ENCODE measurements at places on chromosomes 2 and 18.

- peak; percentile 58 for DNase-seq
These were observed 207.1 kb downstream of the ACKR3 start for GRCh38 chr2:236776695-236777251.

DNA sequence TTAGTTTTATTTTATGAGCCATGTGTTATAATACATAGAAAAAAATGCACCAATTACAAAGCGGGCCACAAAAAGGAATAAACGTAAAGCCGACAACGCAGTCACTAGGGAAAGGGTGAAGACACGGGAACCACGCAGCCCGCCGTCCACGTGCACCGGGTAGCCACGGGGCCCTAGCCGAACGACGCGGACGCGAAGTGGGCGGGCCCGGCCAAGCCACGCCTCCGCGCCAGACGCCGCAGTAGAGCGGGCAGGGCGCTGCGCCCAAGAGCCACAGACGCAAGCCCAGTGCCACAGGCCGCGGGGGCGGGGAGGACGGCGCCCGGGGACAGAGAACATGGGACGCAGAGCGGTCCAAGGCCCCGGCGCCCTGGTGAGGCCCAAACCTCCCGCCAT, at the start of gene DUSP28:
DUSP28 (plus strand) TSS at position 274 of the 396 bp plus-strand sequence. CDS start 328 bp downstream, outside the sequence.
- peak; percentile 93 for DNase-seq

- DNase-seq: peak; percentile 9
These were observed 182.1 kb downstream of the AFF3 start for GRCh38 chr2:99960291-99960690.

DNA sequence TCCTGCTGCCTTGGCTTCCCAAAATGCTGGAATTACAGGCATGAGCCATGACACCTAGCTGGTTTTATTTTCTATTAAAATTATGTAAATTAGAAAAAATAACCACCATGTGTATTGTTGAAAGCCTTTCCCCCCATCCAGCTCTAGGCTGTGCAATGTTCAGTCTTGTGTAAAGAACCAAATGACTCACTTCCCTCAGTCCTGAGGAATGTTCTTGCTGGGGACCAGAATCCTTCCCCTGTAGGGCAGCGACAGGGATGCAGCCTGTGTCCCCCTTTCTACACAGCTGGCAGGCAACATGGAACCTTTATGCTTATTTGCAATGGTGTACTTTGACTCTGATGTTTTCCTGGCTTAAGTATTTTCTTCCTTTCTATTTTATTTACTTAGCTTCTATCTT, 29.4 kb downstream of the AOX1 start:
- DNase-seq: no peak

GRCh38 chr2:41326851-41327250, 721.0 kb upstream of the PKDCC start:
- DNase-seq: peak; percentile 38

GRCh38 chr18:2442726-2443275, 128.5 kb downstream of the METTL4 start:
- DNase-seq: no peak

Data from eye (tissue), 1 donor.